Esophagus muscularis mucosa (tissue), 4 donors: ENCODE measurements at places on chromosomes 3 and 15. TPM values are rescaled to one million over a fixed set of nuclear protein-coding genes. Genes with fewer than 3 reads are reported as not detected.

DNA sequence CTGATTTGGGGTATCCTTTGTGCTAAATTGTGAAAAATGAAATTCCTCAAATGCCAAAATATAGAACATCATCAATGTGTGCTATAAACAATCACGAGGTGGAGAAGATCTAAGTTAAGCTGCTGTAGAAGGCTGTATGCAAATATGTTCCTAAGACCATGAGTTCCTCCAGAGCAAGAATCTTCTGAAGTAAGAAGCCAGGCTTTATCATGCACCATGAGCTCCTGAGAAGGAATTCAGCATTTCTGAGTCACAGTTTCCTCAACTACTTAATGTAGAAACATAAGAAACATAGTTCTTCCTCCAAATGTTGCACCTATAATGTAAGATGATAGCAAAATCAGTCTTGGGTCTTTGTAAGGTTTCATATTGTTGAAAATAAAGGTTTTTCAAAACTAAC, 241.7 kb upstream of the MDFIC2 start:
- DNase-seq: no peak

The EXD1 gene
- total RNA-seq: not detected

The COX17 gene
- 76.4 TPM for total RNA-seq

- no peak for DNase-seq
Measured at GRCh38 chr15:39344662-39345141, 236.2 kb upstream of the THBS1 start.

- no peak for DNase-seq
Measured at GRCh38 chr3:49161808-49162530, 4.2 kb downstream of the CCDC71 start.

The IP6K2 gene
- total RNA-seq: 31.0 TPM

DNA sequence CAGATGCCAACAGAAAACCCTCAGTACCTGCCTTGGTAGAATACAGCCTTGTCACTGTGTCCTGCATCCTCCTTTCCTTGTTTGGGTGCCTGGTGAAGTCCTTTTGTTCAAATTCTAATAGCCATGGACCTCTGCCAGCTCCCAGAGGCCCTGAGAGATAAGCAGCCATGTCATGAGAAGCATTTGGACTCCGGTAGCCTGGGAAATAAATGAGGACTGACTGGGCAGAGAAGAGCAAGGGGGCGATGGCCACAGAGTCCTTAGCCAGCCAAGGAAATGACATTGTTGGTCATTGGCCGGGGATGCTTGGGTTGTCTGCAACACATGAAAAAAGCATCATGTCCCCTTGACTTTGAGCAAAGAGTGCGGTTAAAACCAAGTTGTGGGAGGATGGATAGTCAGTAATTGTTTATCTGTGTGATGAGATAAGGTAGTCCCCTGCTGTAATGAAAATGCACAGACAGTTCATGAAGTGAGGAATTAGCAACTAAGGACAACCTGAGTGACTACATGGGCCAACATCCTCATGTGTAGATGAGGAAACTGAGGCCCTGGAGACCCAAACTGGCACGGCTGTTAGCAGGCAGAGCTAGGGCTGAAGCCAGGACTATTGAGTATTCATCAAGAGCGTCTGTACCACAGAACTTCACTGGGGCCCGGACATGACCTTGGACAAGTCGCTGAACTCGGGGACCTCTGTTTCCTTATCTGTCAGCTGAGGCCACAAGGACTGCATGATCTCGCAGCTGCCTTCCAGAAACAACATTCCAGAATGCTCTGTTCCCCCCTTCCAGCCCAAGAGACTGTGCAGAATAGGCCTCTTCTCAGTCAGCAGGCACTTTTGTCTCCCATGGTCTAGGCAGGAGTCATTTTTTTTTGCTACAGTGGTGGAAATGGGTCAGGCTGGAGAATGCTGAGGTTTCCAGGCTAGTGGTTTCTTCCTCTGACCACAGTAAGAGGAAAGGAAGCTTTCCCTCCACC, 90.5 kb upstream of the CTDSPL start:
- DNase-seq: no peak

DNA sequence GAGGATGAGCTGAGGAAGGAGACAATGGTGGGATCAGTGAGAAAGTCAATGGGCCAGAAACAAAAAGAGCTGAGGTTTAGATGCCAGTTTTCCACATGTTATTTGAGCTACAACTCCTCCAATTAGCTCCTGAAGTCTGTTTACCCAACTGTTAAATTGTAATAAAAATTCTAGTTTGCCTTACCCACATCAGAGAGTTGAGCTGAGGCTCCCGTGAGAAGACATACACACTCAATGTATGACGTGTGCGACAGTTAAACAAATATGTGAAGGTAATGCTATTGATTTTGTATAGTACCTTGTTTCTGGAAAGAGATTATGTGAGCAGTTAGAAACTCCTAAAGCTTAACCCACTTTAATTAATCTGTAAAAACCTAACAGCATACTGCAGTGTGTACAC, 318.1 kb upstream of the GRM7 start:
- DNase-seq: no peak

- no peak for DNase-seq
Measured at GRCh38 chr3:171026597-171027293, at the start of gene SLC2A2. SLC2A2 (minus strand) TSS chr3:171026720; CDS start chr3:171026670, 50 bp downstream.

DNA sequence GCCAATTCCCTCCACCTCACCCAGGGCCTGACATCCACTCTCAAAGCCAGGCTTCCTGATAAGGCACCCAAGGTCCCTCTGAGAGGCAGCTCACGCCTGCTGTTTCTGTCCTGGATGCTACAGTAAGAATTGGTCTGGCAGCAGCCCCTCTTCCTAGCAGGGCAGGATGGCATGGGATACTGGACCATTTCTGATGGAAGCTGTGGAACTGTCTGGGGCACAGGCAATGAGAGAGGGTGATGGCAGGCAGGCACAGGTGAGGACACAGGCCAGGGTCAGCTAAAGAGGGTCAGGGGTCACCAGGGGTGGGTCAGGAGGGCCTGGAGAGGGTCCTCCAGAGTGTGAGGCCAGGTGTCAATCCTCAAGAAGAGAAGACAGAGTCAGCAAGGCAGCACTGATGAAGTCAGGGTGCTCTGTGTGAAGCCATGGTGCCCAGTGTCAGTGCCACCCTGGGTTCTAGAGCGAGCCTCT, 41.9 kb upstream of the SLC41A3 start:
- peak; percentile 82 for DNase-seq

The SLC2A2 gene
- total RNA-seq: not detected

The VEPH1 gene
- 1.2 TPM for total RNA-seq

- DNase-seq: no peak
Measured at GRCh38 chr3:149587383-149587782, 70.4 kb downstream of the WWTR1 start.

The CLPX gene
- 38.4 TPM for total RNA-seq

- peak; percentile 75 for DNase-seq
Measured at GRCh38 chr15:51170882-51171633, 76.4 kb upstream of the TNFAIP8L3 start.

- no peak for DNase-seq
Measured at GRCh38 chr3:187909866-187910265, 164.6 kb upstream of the BCL6 start.

The P3H2 gene
- total RNA-seq: 15.6 TPM

- DNase-seq: no peak
Measured at GRCh38 chr15:90637693-90638092, 79.5 kb upstream of the BLM start.

- no peak for DNase-seq
Measured at GRCh38 chr3:117801912-117802239, 1092.3 kb downstream of the TUSC7 start.

GRCh38 chr15:73539212-73540128, 93.7 kb downstream of the NPTN start:
- DNase-seq: no peak

The HTR3E gene
- total RNA-seq: not detected

The SACM1L gene
- 33.2 TPM for total RNA-seq

DNA sequence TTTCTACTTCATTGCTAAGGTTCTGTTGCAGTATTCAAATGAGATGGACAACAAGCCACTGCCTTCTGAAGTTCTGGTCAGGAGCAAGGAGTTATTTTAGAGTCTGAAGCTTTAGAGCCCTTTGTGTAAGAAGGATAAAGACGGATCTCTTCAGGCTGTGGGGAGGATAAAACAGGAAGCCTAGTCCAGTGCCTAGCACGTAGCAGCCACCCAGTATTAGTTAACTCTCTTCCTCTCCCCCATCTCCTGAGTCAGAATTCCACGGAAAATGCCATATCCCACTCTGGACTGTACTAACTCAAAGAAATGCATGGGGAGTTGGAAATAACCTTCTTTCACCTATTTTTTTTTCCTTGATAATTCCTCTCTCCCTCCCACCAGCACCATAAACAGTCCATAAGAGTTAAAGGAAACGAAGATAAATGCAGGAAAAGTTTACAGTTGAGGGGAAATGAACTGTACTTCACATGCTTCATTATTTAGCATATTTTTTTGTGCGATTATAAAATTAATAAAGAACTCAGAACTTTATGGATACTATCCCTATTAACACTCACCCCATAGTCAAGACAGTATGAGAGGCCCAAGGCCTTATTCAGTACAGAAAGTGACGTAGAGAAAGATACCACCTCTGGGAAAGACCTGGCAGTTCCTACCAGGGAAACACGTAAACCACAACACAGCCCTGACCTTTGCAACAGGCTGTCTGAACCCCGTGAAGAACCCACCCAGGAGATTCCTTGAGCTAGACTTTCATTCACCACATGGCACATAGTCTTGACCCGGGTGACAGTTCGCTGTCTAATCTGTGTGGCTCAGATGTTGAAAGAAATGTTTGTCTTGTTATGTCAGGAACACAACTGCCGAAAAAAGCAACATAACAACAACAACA, 9.2 kb downstream of the IGF2BP2 start:
- no peak for DNase-seq

DNA sequence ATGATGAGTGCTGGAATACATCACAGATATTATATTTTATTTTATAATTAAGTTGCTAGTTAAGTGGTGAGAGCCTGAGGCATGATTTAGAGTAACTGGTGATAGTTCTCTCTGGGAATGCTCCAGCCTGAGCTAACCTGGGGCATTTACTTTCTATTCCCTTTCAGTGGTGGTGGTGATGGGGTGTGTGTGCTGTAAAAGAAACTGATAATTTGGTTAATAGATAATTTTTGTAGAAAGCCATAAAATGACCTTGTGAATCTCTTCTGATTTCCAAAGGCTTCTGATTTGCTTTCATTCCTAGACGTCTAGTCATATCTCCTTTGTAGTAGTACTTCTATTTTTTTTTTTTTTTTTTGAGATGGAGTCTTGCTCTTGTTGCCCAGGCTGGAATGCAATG, 46.8 kb upstream of the DPPA4 start:
- DNase-seq: no peak

The FILIP1L gene
- 134 TPM for total RNA-seq

DNA sequence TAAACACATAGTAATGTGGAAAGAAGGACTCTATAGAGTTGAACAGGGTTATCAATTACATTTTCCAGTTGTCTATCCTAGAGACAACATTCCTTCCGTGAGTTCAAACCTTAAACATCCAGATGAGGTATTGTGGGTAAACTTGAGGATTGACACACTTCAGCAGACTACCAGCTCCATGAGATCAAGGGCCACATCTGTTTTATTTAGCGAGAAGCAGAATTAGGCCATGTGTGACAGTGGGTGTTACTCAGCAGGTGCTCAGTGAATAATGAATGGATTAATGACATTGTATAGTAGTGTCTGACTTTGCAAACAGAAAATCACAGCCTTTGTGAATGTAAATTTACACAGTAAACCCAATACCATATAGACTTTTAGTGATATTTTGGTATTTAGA, 941.1 kb upstream of the CFAP20DC start:
- DNase-seq: no peak

The MLF1 gene
- total RNA-seq: 10.8 TPM

DNA sequence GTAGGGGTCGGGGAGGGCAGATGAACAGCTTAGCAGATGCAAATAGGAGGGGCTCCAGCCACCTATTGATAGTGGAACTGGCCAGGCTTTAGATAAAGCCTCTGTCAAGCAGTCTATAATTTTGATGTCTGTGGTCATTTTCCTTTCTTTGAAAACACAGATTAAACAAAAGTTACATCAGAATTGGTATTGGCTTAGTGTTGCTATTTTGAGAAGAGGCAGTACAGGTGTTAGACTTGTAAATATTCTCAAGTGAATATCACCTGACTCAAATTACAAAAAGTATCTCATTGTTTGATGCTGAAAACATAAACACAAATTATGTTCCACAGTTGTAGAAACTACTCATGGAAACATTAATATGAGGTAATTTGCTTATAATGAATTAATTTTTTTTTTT, 18.1 kb downstream of the GHRL start:
- DNase-seq: no peak

The SLC38A3 gene
- not detected for total RNA-seq

The CYP8B1 gene
- total RNA-seq: not detected

The RTP1 gene
- total RNA-seq: not detected

- no peak for DNase-seq
Measured at GRCh38 chr3:31275038-31275572, 257.6 kb upstream of the STT3B start.

- no peak for DNase-seq
Measured at GRCh38 chr3:76500746-76501275, 539.1 kb upstream of the ROBO2 start.

DNA sequence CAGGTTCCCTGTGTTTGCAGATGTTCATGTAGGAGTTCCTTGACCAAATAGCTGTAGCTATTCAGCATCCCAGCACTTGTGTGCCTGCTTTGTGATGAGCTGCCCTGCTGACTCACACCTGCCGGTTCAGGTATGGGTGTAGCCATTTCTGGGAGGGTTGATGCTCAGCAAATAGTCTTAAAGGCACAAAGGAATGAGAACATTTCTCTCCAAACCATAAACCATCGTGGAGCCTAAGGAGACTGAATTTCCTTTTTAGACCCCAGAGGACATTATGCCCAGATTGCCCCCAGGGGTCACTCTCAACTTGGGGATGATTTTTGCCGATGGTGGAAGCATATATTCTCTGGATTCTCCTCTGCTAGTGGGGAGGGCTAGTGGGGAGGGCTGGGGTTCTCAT, 80.6 kb downstream of the ADAMTSL3 start:
- no peak for DNase-seq

DNA sequence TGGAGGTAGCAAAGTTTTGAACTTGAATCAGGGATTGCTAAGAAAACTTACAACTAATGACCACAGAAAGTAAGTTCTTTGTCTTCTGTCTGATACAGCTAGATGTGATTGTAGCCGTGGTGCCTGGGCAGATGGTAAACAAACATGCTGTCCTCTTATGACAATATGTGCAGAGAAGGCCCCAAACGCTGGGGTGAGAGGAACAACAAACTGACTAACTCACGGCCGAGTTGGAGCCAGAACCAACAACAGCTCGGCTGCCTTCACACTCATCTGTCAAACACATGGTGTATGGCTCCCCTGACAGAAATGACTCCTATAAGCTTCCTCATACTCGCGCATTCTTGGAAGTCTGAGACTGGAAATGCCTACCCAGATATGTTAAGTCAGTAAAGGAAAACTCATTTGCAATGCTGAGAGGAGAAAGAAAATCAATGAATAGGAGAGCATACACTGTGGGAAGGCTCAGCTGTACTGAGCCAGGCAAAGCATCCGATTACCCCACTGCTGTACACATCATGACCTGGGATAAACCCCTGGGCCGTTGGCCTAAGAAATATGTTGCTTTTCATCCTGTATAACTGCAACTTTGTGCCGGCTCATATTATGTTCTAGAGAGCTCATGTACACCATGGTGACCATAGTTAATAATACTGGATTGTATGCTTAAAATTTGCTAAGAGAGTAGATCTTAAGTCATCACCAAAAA, 5.7 kb downstream of the THBS1 start:
- no peak for DNase-seq

- no peak for DNase-seq
Measured at GRCh38 chr3:109355625-109356441, 18.5 kb upstream of the DPPA4 start.

The CGNL1 gene
- total RNA-seq: 9.9 TPM

The LRRC34 gene
- total RNA-seq: 2.9 TPM
